Endodermal cell (in vitro differentiated cells): ENCODE measurements at places on chromosomes 1 and 21. TPM values are rescaled to one million over a fixed set of nuclear protein-coding genes. Genes with fewer than 3 reads are reported as not detected.
A peak's percentile ranks its signal among the peaks of the same experiment; 100 is the strongest.

The ZNF670 gene
- 10.9 and 11.0 TPM in 2 replicates for total RNA-seq

GRCh38 chr1:109668123-109668775 lies 392 bp downstream of the GSTM2 start:
- peaks cover 5% of the 10 kb centered on the region for H3K4me1 ChIP-seq
- no peaks in the 10 kb centered on the region for H3K27me3 ChIP-seq
- H3K36me3 ChIP-seq: no peaks in the 10 kb centered on the region
- peak overlapping the region; percentile 70 for H3K4me3 ChIP-seq

The C1orf105 gene
- total RNA-seq: not detected in 2 replicates

- peaks cover 13% of the 10 kb centered on the region for H3K27me3 ChIP-seq
- DNase-seq: no peak
- H3K4me1 ChIP-seq: no peaks in the 10 kb centered on the region
Observed at GRCh38 chr1:184078564-184079249, 27.2 kb downstream of the TSEN15 start.

GRCh38 chr1:206486995-206487788 lies 16.9 kb downstream of the IKBKE start:
- H3K4me1 ChIP-seq: no peaks in the 10 kb centered on the region
- H3K36me3 ChIP-seq: no peaks in the 10 kb centered on the region
- H3K27me3 ChIP-seq: no peaks in the 10 kb centered on the region
- no peak for DNase-seq
- H3K27ac ChIP-seq: no peak overlapping the region

- peak; percentile 77 for DNase-seq
- peaks cover 5% of the 10 kb centered on the region for H3K4me1 ChIP-seq
- peaks cover 22% of the 10 kb centered on the region for H3K27me3 ChIP-seq
- no peak overlapping the region for H3K27ac ChIP-seq
Observed at GRCh38 chr1:236281198-236281653, 532 bp downstream of the ERO1B start.

DNA sequence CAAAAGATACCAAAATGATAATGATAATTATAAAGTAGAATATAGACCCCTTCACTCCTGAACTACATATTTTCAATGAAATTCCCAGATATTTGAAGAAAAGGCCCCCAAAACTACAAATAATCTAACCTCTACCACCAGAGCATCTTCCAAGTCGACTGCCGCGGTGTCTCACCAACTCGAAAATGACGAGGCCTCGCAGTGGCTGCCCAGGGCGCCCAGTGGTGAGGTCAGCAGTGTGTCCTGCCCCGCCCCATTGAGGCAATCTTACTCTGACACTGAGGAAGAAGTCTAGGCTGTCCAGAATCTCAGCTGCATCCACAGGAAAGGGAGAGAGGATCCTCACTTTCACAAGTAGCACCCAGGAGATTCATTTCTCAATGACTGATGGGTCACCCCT lies 5.2 kb downstream of the DUSP10 start:
- H3K27ac ChIP-seq: no peak overlapping the region
- H3K27me3 ChIP-seq: no peaks in the 10 kb centered on the region
- H3K4me3 ChIP-seq: peak overlapping the region; percentile 100
- peaks cover 7% of the 10 kb centered on the region for H3K4me1 ChIP-seq
- DNase-seq: no peak

DNA sequence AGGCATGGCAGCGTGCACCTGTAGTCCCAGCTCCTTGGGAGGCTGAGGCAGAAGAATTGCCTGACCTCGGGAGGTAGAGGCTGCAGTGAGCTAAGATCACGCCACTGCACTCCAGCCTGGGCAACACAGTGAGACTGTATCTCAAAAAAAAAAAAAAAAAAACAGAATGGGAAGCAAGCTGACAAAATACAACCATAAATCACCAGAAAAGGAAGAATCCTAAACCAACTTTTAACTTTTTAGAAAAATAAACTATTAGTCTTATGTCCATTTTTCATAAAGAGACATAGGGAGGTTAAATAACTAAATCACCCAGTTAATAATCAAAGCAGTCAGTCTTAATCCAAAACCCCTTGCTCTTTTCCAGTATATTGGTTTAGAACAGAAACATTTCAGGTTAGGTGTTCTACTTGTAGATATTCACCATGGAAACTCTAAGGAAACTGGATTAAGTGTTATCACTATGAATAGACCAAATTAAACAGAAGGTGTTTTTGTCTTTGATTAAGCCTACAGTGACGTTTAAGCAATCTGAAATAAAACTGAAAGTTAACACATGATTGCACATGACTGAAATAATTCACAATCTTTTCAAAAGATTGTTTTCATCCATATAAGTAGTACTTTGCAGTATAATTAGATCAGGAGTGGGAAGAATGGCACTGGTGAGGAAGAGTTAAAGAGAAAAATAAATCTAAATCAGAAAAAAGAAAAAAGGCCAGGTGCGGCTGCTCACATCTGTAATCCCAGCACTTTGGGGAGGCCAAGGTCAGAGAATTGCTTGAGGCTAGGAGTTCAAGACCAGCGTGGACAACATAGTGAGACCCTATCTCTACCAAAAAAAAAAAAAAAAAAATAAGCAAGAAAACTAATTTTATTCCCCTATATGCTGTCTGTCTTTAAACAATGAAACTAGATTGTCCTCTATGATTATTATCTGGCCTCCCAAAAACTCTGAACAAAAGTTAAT lies 9.6 kb downstream of the CDC42BPA start:
- no peaks in the 10 kb centered on the region for H3K4me1 ChIP-seq
- no peaks in the 10 kb centered on the region for H3K36me3 ChIP-seq
- no peak overlapping the region for H3K4me3 ChIP-seq
- H3K27me3 ChIP-seq: no peaks in the 10 kb centered on the region

DNA sequence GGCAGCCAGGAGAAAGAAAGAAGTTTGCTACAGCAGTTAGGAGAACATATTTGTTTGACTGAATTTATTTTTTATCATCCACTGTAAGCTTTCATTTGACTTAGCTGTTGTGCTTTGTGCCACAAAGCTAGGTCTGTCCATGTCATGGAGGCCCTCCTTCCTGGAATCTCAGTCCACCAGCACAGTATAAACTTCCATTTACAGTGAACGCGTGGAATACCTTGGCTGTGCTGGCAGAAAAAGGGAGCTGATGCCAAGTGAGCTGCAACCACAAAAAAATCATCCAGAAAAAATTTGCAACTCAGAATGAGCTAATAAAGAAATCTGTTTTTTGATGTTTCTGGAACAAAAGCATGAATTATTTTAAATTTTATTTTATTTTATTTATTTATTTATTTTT lies 72.6 kb downstream of the ATP6V1G3 start:
- H3K36me3 ChIP-seq: no peaks in the 10 kb centered on the region
- no peaks in the 10 kb centered on the region for H3K27me3 ChIP-seq
- H3K27ac ChIP-seq: no peak overlapping the region

DNA sequence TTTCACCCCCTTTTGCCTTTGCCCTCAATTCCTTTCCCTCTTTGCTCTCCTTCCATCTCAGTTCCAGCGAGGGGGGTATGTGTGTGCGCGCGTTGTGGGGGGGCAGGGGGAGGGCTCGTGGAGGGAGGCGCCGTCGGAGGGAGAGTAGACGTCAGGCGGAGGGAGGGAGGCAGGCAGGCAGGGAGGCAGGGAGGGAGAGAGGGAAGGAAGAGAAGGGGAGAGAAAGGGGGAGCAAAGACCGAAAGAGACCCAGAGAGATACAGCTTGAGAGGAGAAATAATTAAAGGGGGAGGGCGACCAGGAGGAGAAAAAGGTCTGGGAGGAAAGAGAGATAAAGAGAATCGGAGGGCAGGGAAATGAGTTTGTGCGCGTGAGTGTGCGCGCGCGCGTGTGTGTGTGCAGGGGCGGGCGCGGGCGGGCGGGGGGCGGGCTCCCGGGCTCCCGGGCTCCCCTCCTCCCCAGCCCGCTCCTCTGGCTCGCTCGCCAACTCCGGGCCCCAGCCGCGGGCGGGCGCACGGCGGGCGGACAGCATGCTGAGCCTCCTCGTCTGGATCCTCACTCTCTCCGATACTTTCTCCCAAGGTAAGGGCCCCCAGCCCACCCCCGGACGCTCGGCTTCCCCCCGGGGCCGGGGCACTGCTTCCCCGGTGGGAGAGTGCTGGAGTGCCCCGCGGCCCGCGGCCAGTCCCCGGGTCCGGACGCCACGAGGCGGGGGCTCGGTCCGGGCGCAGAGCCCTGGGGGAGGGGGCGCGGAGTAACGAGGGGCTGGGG lies at the start of gene KIRREL1:
Gene KIRREL1 (plus strand): TSS at position 499 of the 771 bp plus-strand sequence. CDS start 32 bp downstream, at position 531.
- H3K27me3 ChIP-seq: peaks cover 8% of the 10 kb centered on the region
- peaks cover 3% of the 10 kb centered on the region for H3K36me3 ChIP-seq
- H3K4me3 ChIP-seq: peak within 1 kb of the TSS; percentile 89

DNA sequence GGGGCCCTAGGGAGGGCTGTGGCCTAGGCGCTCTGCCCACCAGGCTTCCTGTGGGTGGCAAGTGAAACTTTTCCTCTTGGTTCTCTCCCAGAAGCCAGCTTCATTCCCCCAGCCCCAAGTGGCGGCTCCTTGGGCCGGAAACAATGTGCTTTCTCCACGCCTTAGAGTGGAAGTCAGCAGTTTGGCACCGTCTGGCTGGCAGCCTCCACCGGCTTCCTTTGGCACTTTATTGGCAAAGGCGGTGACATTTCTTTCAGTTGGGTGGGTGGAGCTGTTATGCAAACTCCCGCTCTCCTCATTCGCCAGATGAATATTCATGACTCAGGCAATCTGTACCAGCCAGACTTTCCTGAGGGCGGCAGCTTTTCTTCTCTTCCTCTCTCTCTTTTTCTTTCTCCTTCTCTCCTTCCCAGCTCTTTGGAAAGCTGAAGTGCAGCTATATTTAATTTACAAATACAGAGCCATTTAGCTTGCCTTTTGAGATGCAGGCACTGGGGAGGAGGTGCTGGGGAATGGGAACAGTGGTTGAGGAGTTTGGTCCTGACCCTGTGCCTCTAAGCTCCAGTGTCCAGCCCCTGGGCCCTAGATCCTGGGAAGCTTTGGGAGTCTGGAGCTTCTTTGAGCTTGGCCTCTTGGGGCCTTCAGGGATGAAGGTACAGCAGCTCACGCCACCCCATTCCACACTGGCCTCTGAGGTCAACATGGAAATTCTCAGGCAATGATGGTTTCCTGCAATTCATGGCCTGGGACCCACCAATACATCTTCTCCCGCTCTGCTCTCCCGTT lies 67.8 kb upstream of the POU3F1 start:
- no peaks in the 10 kb centered on the region for H3K27me3 ChIP-seq
- DNase-seq: no peak
- no peaks in the 10 kb centered on the region for H3K4me1 ChIP-seq
- H3K4me3 ChIP-seq: no peak overlapping the region

DNA sequence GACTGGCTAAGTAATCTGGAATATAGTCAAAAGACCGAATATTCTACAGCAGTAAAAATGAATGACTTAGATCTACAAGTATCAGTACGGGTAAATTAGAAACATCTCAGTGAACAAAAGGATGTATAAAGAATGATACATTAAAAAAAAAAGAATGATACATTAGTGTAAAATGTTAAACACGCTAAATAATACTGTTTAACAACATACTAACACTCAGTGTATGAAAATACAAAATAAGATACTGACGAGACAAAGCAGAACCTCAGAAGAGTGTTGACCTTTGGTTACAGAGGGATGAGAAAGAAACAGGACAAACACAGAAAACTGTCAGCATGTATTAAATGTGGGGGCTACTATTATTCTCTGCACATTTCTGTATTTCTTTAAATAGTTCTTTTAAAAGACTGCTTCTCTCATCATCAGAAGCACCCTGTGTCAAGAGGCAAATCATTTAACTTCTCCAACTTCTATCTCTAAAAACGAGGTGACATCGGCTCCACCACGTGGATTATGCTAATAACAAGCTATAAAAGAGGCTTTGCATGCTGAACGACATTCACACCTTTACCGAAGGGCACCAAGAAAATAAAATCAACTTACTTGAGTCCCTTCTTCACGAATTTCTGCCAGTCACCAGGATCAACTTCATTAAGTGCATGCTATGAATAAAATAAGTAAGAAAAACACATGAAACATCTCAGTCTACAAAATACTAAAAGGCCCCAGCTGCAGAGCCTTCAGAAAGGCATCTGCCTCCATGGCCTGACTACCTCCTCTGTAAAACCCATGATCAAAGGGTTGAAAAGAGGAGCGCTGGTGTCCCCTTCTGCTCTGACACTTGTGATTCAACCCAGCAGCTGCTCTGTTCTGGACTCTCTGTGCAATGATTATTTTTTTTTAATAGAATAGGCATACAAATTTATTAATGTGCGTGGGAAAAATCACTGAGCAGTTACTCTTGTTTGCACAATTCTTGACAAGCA lies 42.5 kb downstream of the MRAP start:
- H3K27ac ChIP-seq: no peak overlapping the region
- H3K4me3 ChIP-seq: no peak overlapping the region
- DNase-seq: peak; percentile 31
- peaks cover 82% of the 10 kb centered on the region for H3K36me3 ChIP-seq
- no peaks in the 10 kb centered on the region for H3K4me1 ChIP-seq
- H3K27me3 ChIP-seq: no peaks in the 10 kb centered on the region

The DTL gene
- 35.8 and 45.5 TPM in 2 replicates for total RNA-seq

The USP48 gene
- 67.2 and 73.8 TPM in 2 replicates for total RNA-seq

GRCh38 chr1:183293241-183293640 lies 107.2 kb downstream of the LAMC2 start:
- no peak overlapping the region for H3K4me3 ChIP-seq
- H3K27ac ChIP-seq: no peak overlapping the region
- no peaks in the 10 kb centered on the region for H3K36me3 ChIP-seq
- H3K4me1 ChIP-seq: peaks cover 3% of the 10 kb centered on the region
- peak; percentile 70 for DNase-seq

GRCh38 chr1:3030663-3031381 lies 9.6 kb downstream of the ACTRT2 start:
- no peaks in the 10 kb centered on the region for H3K4me1 ChIP-seq
- H3K27ac ChIP-seq: no peak overlapping the region
- H3K27me3 ChIP-seq: no peaks in the 10 kb centered on the region

GRCh38 chr1:56199956-56200355 lies 379.4 kb downstream of the PLPP3 start:
- H3K4me1 ChIP-seq: no peaks in the 10 kb centered on the region
- DNase-seq: no peak
- H3K27me3 ChIP-seq: no peaks in the 10 kb centered on the region
- H3K4me3 ChIP-seq: no peak overlapping the region
- no peaks in the 10 kb centered on the region for H3K36me3 ChIP-seq

GRCh38 chr1:99306644-99307043 lies 42.4 kb downstream of the PLPPR4 start:
- H3K36me3 ChIP-seq: no peaks in the 10 kb centered on the region
- H3K27me3 ChIP-seq: no peaks in the 10 kb centered on the region
- peak; percentile 69 for DNase-seq
- no peak overlapping the region for H3K4me3 ChIP-seq
- H3K4me1 ChIP-seq: no peaks in the 10 kb centered on the region

DNA sequence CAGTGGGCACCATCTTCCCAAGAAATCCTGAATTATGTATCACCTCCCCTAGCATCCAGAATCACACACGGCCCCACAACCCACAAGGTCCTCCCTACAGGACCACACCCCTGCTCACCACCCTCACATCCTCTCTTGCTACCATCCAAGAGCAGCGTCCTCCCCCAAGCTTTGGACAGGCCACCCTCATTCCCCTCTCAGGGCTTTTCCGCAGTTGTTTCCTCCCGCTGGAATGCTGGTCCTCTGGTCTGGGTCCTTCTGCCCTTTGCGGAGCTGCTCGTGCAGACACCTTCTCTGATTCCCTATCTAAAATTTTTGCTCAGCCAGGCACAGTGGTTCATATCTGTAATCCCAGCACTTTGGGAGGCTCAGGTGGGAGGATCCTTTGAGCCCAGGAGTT lies 56.5 kb downstream of the TOMM20 start:
- no peaks in the 10 kb centered on the region for H3K36me3 ChIP-seq
- no peak for DNase-seq
- no peaks in the 10 kb centered on the region for H3K27me3 ChIP-seq

GRCh38 chr1:182453631-182454030 lies 3.7 kb downstream of the RGSL1 start:
- H3K4me1 ChIP-seq: peaks cover 2% of the 10 kb centered on the region
- H3K27me3 ChIP-seq: peaks cover 36% of the 10 kb centered on the region
- no peak for DNase-seq
- no peak overlapping the region for H3K4me3 ChIP-seq

- peak within 1 kb of the TSS; percentile 98 for H3K27ac ChIP-seq
- DNase-seq: peak; percentile 97
- H3K27me3 ChIP-seq: no peaks in the 10 kb centered on the region
- H3K4me3 ChIP-seq: peak within 1 kb of the TSS; percentile 97
- H3K4me1 ChIP-seq: no peaks in the 10 kb centered on the region
Observed at GRCh38 chr1:230867903-230868735, at the start of gene C1orf198. C1orf198 (minus strand) TSS chr1:230868521; CDS start chr1:230868512, 9 bp downstream.
